ENCODE measurements at places on chromosomes 16 and 17.

- no peak for DNase-seq
Measured at GRCh38 chr16:84703681-84704080, 3.9 kb downstream of the USP10 start.

DNA sequence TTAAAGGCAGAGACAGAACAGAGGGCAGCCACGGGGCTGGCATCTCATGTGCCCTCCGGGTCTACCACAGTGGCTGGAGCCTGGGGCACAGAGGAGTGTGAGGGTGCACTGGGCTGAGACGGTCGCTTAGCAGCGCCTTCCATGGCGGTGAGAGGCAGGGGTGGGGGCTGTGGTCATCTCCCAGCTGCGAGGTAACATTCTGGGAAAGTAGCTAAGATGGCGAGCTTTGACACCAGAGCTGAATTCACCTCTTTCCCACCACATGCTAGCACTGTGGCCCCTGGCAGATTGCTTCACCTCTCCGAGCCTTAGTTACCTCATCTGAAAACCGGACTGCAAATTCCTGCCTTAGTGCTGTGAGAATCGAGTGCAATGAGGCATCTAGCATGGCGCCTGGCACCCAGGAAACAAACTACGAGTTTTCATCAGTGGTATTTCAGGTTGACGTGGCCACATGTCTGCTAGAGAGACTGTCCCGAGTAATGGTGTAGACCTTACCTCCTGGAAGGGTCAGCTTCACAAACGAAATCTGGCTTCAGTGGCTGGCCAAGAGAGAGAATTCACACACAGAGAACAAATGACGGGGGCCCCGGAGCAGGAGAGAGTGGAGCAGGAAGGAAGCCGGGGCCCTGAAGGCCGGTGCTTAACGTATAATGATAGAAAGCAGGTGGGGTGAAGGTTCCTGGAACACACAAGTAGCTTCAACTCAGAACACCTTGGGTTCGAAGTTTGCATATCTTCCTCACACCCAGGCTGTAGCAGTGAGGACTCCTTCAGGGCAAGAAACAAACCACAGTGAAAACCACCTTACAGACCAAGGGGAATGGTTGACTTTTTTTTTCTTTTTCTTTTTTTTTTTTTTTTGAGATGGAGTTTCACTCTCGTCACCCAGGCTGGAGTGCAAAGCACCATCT is 63.9 kb upstream of the RPH3AL start:
- no peak for DNase-seq

GRCh38 chr17:57256708-57257112 is 387 bp downstream of the MSI2 start:
- DNase-seq, result peak; percentile 15

DNA sequence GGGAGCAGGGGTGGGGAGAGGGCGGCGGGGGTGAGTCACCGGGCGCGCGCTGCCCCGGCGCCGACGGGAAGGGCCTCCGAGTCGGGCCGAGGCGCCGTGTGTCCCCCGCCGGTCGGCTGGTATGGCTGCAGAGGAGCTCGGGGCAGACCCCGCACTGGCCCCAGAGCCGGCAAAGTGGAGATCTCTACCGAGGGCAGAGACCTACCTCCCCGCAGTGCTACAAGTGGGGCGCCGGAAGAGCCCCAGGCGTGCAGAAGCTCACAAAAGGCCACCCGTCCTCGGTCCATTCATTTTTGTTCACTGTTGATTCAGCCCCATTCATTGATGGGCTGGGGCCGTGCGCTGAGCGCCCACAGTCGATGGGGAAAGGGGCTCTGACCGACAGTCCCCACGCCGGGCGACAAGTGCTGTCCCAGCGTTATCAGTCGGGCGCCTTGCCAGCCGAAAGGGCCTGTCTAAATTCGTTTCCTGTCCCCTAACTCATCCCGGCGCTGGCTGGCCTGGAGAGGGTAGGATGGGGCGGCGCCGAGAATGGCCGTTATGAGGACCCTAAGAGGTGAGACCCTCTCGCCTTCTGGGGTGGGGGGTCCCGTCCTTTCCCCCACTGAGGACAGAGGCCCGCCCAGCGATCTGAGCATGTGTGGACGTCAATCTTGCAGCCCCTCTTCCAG is 709 bp upstream of the ENO3 start:
- peak; percentile 60 for DNase-seq

GRCh38 chr16:28091656-28092055 is 28.1 kb upstream of the GSG1L start:
- no peak for DNase-seq

DNA sequence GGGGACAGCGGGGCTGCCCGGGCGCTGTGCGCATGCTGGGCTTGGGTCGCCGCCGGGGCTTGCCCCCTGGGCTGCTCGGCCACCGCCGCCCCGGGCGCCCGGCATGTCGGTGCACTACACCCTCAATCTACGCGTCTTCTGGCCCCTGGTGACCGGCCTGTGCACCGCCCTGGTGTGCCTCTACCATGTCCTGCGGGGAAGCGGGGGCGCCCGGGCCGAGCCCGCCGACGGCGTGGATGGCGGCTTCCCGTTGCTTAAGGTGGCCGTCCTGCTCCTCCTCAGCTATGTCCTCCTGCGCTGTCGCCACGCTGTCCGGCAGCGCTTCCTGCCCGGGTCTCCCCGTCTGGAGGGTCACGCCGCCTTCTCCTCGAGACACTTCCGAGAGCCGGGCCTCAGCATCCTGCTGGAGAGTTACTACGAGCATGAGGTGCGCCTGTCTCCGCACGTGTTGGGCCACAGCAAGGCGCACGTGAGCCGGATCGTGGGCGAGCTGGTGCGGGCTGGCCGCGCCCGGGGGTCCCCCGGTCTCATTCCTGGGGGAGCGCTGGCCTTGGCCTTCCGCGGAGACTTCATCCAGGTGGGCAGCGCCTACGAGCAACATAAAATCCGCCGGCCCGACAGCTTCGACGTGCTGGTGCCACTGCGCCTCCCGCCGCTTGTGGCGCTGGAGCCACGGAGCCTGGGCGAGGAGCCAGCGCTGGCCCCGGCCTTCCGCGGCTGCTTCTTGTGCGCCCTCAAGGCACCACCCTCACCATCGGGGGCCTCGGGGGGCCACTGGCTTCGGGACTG is 789 bp downstream of the ITPRIPL2 start:
- peak; percentile 66 for DNase-seq
